CD4-positive, alpha-beta T cell treated with Interleukin-6 for 4 hours (primary cell): ENCODE measurements at places on chromosomes 13 and 19.

GRCh38 chr19:35075202-35076025 is 33.9 kb downstream of the HPN start:
- DNase-seq: no peak

- DNase-seq: no peak
Observed at GRCh38 chr13:111629926-111630325, 309.5 kb downstream of the TEX29 start.

- DNase-seq: peak; percentile 64
Observed at GRCh38 chr19:54114340-54115108, 933 bp downstream of the TFPT start.

- no peak for DNase-seq
Observed at GRCh38 chr19:11299946-11300810, 4.2 kb downstream of the TSPAN16 start.

GRCh38 chr13:106535552-106536243 is at the start of gene EFNB2:
TSS of gene EFNB2 (minus strand) at chr13:106535662. CDS start at chr13:106534964, 698 bp downstream.
- DNase-seq: peak; percentile 91

GRCh38 chr19:17098326-17098725 is 22.7 kb downstream of the MYO9B start:
- DNase-seq: no peak
